Pulmonary artery endothelial cell (primary cell): ENCODE measurements at places on chromosomes 2 and 18. TPM values are rescaled to one million over a fixed set of nuclear protein-coding genes. Genes with fewer than 3 reads are reported as not detected.

Gene LRRC30
- not detected in 2 replicates for total RNA-seq

- DNase-seq, result no peak
Measured at GRCh38 chr2:229571243-229571642, 143.1 kb downstream of the DNER start.

Gene QPCT
- total RNA-seq, result 18.9 and 35.5 TPM in 2 replicates

DNA sequence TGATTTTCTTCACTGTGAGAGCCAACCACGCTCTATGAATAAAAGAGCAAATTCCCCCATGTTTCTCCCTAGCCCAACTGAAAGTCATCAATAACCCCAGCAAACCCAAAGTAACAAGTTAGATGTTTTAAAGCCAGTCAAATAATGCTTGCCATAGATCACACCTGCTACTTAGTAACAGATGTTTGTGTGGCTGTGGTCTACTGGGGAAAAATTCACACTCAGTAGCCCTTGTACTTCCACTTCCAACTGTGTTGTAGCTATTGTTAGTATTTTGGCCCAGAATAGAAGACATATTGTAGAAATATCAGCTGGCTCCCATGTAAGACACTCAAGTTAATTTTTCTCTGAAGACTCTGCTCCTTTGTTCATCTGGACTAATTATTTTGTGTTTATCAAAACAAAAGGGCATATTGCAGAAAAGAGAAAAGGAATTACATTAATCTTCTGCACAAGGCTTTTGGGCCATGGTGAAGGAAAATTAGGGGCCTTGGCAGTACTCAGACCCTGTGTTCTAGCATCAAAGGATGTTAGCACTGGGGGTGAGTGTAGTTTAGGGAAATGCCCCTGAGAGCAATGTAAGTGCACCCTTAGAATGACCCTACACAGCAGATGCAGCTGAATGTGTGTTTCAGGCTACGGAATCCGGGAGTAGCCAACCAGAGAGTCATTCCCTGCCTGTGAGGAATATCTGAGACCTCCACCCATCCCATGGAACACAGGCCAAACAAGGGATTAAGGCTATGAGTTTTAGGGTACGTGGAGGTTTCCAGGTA, 521.9 kb downstream of the EPHA4 start:
- DNase-seq, result no peak

Gene KCNE4
- not detected in 2 replicates for total RNA-seq

DNA sequence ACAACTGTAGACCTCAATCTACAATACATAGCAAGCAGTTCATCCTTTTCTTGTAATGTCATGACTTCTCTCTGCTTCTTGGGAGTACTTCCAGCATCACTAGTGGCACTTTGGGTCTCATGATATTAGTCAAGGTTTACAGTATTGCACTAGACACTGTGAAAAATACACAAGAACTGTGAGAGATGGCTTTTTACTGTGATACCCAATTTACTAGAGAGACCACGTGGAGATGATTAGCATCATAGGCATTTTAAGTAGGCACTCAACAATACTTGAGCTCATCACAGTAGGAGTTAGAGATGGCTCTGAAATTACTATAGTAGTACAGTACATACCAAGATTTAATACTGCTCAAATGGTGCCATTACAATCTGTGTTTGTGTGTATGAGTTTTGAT, 112.8 kb upstream of the EML6 start:
- no peak for DNase-seq

DNA sequence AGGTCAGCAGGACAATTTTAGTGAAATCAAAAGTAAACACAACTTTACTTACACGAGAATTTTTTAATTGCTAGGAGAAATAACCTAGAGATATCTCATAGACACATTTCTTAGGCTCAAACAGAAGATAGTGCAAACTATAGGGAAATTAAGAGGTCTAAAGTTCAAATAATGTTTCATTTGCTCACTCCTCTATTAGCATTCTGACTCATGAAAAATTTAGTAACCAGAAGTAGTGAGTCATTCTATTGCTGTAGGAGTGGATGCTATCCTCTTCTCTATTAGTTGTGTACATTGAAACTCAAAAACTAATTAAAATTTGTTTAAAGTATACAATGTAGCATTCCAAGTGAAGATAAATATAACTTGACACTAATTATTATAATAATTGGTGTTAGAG, 908.3 kb upstream of the TMEFF2 start:
- DNase-seq, result no peak

Gene IL1R1
- total RNA-seq, result 5.5 and 17.3 TPM in 2 replicates

- no peak for DNase-seq
Measured at GRCh38 chr2:202115479-202115971, 42.5 kb downstream of the KIAA2012 start.

DNA sequence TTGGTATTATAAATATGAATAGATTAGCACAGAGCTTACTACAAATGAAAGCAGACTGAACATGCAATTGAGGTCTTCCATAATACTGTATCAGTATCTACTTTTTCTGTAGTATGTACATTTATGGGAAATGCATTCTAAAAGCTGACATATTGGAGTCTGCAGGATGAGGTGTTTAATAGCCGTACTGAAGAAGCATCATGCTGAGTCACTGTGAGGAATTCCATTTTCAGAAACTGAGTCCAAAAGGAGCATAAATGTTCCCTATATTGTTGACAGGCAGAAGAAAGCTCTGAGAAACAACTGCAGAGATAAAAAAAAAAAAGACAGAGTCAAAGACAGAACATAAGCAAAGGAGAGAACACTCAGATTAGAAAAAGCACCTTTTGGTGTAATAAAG, 366.7 kb upstream of the SPHKAP start:
- DNase-seq, result no peak

- no peak for DNase-seq
Measured at GRCh38 chr2:51997571-51997970, 965.6 kb upstream of the NRXN1 start.
